Thoracic aorta endothelial cell (primary cell): ENCODE measurements at places on chromosomes 11 and 22. TPM values are rescaled to one million over a fixed set of nuclear protein-coding genes. Genes with fewer than 3 reads are reported as not detected.

SCGB1D1 gene
- total RNA-seq, result not detected in 2 replicates

CBX7 gene
- total RNA-seq, result 4.1 and 4.9 TPM in 2 replicates

INS gene
- not detected in 2 replicates for total RNA-seq

NOX4 gene
- total RNA-seq, result 24.9 and 34.9 TPM in 2 replicates
